ENCODE measurements at places on chromosomes 2 and 18. TPM values are rescaled to one million over a fixed set of nuclear protein-coding genes. Genes with fewer than 3 reads are reported as not detected.

CHST10 gene
- total RNA-seq, result 11.5 TPM

IL1A gene
- under 0.01 TPM for total RNA-seq

GBX2 gene
- not detected for total RNA-seq

ALPP gene
- total RNA-seq, result not detected

MSH2 gene
- 23.0 TPM for total RNA-seq

WDCP gene
- total RNA-seq, result 11.7 TPM

PLB1 gene
- total RNA-seq, result 1.9 TPM

NMUR1 gene
- total RNA-seq, result not detected

KCNG3 gene
- total RNA-seq, result not detected

POTEJ gene
- not detected for total RNA-seq

SULT1C4 gene
- 0.53 TPM for total RNA-seq

LTBP1 gene
- total RNA-seq, result 376 TPM

MERTK gene
- total RNA-seq, result not detected

TMEM182 gene
- 4.3 TPM for total RNA-seq

RANBP2 gene
- total RNA-seq, result 40.4 TPM

KLHL41 gene
- 0.35 TPM for total RNA-seq

UGT1A7 gene
- not detected for total RNA-seq

SERPINB10 gene
- total RNA-seq, result 0.35 TPM

NOSTRIN gene
- 0.18 TPM for total RNA-seq

HOXD13 gene
- 0.53 TPM for total RNA-seq

SERPINB7 gene
- 16.1 TPM for total RNA-seq

MC5R gene
- total RNA-seq, result not detected

POTEC gene
- not detected for total RNA-seq

DNAH7 gene
- 0.86 TPM for total RNA-seq

PUM2 gene
- total RNA-seq, result 14.7 TPM

FBXO11 gene
- total RNA-seq, result 35.4 TPM

KATNAL2 gene
- 1.4 TPM for total RNA-seq

CD226 gene
- total RNA-seq, result under 0.01 TPM

SNED1 gene
- total RNA-seq, result 11.0 TPM

ACP1 gene
- 89.3 TPM for total RNA-seq

C1QL2 gene
- not detected for total RNA-seq

CD28 gene
- not detected for total RNA-seq

GATA6 gene
- total RNA-seq, result 14.9 TPM

CRYGA gene
- not detected for total RNA-seq

ADAM23 gene
- total RNA-seq, result 2.7 TPM

ANAPC1 gene
- total RNA-seq, result 63.4 TPM

Data from myometrial cell (primary cell).